GM10248 (cell line): ENCODE measurements at places on chromosomes 13 and 19.

- DNase-seq: no peak
These were observed 26.3 kb upstream of the SERP2 start for GRCh38 chr13:44347301-44347700.

- no peak for DNase-seq
These were observed 28.8 kb downstream of the SPRY2 start for GRCh38 chr13:80312012-80312704.

DNA sequence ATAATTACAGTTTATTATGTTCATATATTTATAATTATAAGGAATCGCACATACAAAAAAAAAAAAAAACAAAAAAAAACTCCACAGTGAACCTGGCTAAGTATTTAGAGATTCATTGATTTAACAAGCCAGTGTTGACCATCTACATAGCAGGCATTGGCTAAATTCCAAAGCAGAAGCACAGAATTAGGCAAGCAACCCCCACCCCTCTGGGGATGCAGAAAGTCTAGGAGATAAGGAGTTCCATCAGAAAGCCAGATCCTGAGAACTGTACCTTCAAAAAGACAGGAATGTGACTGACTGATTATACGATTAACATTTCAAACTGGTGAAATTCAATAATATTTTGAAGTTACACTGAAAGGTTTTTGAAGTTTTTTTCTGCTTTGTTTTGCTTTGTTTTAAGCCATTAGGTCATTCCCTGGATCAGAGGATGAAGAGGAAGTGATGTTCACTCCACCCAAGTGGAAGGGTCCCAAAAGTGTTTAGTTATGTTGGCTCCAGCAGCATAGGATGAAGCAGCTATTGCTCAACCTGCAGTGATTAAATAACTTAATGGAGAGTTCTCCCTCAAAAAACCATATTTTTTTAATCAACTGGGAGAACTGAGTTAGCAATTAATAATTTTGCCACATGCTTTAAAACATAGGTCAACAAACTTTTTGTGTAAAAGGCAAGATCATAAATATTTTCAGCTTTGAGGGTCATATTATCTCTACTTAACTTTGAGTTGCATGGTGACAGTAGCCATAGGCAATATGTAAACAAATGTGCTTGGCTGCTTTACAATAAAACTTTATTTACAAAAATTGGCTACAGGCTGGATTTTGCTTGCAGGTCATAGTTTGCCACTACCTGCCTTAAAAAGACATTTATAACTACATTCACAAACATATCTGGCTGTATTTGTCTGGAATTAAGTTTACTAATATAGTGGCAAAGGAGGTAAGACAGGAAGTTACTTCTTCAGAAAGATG lies 49.6 kb downstream of the DOCK9 start:
- no peak for DNase-seq

DNA sequence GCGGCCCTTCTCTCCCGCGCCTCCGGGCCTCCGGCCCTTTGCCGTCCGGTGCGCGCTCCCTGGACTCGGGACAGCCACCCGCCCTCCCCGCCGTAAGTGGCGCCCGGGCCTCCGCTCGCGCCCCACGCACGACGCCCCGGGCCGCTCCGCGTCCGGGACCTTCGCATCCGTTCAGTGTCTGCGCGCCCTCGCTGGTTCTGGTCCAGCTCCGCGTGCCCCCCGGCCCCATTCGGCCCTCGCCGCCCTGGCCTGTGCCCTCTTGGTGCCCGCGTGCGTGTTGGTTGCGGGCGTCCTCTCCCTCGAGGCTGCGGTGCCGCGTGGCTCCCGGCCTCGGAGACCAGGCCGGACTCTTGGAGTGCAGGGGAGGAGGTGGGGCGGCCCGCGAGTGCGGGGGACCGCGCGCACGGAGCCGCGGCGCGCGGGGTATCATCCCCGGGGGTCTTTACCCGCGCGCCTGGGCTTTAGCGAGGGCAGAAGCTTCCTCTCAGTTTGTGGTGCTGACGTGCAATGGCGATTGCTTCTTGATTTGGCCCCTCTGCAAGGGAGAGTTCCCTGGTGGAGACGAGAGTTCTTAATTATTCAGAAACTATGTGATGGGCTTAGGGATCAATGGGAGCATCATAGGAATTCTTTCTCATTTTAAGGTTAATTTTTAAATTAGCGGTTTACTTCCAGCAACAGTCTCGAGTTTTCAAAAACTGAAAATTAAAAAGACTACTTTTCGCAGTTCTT lies 757 bp downstream of the WASF3 start:
- no peak for DNase-seq

DNA sequence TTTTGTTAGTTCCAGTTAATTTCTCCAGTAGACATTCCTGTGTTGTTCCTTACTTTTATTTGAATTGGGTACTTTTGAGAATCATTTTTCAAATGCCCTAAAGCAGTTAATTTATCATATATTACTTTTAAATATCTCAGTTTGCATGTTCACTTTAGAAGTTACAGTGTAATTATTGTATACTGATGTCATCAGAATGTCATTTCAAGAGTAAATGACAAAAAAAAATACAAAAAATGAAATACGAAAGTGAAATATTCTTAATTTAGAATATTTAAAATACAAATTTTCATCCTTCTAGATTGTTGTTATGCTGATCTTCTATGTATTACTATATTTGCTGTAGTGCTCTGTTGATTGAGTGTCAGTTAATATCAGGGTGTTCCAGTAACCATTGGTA lies 114.2 kb downstream of the PAN3 start:
- DNase-seq: no peak

DNA sequence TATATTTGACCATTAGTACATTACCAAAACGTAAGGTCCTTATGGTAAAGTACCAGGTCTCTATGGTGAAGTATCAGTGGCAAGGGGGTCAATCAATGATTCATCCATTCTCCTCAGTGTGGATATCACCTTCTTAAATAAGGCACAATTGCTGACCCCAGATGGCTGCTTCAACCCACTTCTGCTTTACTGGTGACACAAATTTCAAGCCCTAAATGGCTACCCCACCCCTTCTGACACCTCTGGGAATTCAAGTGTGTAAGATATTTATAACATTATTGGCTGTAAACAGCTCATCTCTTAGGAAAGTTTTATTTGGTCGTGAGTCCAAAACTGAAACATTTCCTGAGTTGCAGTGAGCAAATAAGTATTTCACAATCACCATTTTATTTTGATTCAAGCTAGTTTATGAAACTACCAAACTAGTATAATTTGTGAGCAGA lies 7.9 kb upstream of the WBP4 start:
- peak; percentile 38 for DNase-seq

DNA sequence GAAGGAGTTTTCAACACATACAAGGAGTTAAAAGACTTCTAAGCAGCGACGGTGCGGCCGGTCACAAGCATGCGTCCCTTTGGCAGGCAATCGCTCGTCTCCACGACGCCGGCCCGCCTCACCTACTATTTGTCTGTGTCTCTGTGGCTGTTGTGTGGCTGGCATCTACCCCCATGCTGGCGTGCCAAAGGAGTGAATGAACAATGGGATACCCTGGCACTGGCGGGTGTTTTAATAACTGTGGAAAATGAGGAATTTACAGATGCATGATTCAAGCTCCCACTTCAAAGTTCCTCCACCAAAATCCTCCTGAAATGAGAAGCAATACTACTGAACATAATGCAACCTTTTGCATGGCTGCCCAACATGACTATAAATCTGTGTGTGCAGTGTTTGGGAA lies 176.6 kb downstream of the KLF5 start:
- DNase-seq: no peak

DNA sequence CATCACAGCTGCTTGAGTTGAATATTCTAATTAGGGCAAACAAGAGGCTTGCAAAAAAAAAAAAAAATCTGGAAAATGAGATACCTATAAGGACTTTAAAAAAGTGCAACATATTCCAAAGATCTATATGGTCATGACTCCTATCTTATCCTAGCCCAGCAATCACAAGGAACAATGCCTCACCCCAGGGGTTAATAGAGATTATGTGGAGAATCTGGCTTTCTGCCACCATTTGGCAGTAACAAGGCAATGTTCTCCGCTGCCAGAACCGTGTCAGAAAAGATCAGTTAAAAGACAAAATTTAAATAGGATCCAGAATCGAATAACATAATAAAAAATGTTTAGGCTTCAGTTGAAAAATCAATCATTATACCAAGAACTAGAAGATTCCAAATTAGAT lies 1643.2 kb upstream of the PRR20A start:
- no peak for DNase-seq

- DNase-seq: peak; percentile 43
These were observed 829 bp downstream of the B3GLCT start for GRCh38 chr13:31200637-31200971.

DNA sequence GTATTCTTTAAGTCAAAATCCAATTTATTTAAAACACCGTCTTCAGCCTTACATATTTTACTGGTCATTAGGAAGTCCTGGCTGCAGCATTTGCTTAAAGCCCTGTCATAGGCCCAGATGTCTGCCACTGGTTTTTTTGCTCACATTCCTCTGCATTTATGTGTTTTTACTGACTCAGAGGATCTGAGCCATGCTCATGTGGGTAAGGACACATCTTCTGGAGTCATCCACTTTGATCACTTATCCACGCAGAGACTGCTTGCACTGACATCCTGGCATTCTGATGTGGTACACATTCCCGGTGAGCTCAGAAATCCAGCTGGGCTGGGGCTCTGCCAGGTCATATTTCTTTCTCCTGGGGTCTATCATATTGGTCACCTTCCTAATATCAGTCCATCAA lies 531.7 kb upstream of the ARGLU1 start:
- no peak for DNase-seq

- no peak for DNase-seq
These were observed 5.3 kb downstream of the SLC27A1 start for GRCh38 chr19:17475541-17476115.

- DNase-seq: no peak
These were observed 5.0 kb downstream of the JOSD2 start for GRCh38 chr19:50505856-50506611.

GRCh38 chr13:74210693-74211393 lies 76.6 kb upstream of the KLF12 start:
- DNase-seq: no peak

DNA sequence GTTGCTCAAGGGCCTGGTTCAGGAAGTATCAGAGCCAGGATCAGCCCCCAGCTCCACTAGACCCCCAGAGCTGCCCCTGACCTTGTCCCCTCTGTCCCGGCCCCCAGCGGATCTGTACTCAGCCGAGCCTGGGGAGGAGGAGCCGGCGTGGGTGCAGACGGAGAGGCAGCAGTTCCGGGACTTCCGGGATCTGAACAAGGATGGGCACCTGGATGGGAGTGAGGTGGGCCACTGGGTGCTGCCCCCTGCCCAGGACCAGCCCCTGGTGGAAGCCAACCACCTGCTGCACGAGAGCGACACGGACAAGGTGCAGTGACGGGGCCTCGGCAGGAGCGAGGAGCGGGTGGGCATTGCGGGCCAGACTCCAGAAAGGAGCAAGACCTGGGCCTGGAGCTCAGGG lies 14.6 kb downstream of the RCN3 start:
- no peak for DNase-seq

- DNase-seq: no peak
These were observed 114.0 kb downstream of the STK24 start for GRCh38 chr13:98462946-98463345.

DNA sequence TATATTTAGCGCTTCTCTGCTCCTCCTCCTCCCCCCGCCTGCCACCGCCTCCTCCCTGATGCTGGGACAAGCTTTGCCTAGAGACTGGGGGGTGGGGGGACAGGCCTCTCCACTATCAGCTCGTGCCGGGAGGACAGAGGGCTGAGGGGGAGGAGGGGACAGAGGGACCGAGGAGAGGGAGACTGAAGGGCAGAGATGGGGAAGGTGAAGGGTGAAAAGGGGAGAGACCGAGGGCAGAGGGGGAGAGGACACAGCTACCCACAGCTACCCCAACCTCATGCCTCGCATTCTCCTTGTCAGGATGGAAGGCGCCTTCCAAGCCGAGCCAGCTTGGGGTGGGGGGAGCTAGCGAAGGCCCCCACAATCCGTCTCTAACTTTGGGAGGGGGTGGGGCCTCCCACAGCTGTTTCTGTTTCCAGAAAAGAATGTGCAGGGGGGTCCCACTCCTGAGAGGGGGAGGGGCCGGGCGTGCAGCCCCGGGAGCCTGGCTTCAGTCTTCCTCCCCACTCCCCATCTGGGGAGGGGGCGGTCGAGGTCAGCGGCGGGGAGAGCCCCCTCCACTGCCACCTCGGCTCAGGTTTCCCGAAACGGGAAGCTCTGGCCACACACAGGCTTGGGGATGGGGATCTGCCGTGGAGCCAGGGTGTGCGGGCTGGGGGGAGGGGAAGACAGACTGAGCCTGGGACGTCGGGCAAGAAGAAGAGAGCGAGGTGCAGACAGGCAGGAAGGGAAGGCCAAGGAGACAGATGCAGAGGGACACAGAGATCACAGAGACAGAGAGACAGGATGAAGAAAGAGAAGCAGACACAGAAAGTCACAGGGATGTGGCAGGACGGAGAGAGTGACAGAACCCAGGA lies 1.6 kb downstream of the DACT3 start:
- peak; percentile 13 for DNase-seq

DNA sequence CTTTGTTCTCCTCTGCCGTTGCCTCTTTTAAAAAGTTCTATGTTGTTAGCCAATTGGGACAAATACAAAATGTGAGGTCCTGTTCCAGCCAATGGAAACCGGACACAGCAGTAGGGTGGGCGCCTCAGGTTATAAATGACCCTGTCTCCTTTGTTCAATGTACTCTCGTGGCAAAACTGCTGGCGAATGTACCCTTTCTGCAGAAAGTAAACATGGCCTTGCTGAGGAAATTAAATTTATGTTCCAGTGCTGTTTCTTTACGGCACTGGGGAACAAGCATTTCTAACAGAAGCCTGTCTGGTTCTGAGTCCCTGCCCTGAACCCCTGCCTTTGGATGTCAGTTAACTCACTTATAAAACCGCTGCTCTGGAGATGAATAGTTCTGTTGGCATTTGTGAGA lies 140.7 kb downstream of the PCCA start:
- DNase-seq: no peak

DNA sequence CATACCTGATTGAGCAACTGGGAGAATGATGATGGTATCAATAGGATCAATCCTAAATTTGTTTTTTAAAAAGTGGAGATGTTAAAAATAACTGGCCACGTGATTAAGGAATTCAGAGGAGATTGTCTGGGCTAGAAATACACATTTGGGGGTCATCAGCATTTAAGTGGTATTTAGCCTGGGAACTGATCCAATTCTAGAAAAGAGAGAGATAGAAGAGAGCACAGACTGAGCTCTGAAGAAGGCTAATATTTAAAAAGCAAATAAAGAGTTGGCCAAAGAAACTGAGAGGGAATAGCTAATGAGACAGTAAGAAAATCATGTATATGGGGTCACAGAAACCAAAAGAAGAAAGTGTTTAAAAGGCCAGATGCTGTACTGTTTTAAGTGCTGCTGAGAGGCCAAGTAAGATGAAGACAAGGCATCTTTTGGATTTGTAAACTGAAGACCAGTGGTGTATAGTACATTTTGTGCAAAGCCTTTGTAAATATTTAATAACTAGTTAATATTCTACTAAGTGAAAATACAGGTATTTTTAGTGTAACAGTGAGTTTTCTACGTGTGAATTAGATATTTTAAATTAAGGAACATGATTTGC lies 40.2 kb downstream of the UBL3 start:
- DNase-seq: no peak

DNA sequence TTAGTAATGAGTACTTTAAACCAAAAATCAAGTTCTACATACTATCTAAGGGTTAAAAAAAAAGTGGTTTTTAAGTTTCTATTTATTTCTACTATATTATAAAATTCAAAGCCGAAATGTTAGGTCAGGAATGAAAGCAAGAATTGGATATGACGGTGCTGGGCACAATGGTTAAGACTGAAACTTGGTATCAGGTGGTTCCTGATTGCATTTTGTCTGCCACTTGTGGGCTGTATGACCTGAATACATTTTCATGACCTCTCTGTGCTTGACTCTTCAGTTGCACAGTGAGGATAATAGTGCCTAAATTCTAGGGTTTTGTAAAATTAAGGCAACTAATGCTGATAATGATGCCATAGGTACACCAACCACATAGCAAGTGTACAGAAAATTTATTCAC lies 22.3 kb upstream of the ZNF675 start:
- no peak for DNase-seq
